HCEC 1CT (cell line): ENCODE measurements at places on chromosomes 7 and 10.
A peak's percentile ranks its signal among the peaks of the same experiment; 100 is the strongest.

DNA sequence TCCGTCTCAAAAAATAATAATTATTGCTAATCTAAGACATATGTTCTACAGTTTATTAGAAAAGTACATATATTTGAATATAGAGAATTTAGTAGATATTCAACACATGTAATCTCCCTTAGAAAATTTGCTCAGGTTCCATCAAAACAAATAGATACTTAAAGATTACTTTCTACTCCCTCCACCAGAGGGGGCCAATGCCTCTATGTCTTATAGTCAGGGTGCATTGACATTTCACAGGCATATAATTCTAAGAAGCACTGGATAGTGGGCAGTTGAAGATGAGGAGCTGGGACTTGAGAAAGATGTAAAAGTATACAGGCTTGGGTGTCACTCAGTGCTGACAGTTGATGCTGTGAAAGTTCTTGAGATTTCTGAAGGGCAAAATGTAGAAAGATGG lies 301.6 kb upstream of the HPS1 start:
- DNase-seq, result peak; percentile 33

GRCh38 chr10:121687095-121687813 lies 89.0 kb upstream of the FGFR2 start:
- no peak for DNase-seq

- DNase-seq, result no peak
Measured at GRCh38 chr10:111077479-111077784, 603 bp downstream of the ADRA2A start.

DNA sequence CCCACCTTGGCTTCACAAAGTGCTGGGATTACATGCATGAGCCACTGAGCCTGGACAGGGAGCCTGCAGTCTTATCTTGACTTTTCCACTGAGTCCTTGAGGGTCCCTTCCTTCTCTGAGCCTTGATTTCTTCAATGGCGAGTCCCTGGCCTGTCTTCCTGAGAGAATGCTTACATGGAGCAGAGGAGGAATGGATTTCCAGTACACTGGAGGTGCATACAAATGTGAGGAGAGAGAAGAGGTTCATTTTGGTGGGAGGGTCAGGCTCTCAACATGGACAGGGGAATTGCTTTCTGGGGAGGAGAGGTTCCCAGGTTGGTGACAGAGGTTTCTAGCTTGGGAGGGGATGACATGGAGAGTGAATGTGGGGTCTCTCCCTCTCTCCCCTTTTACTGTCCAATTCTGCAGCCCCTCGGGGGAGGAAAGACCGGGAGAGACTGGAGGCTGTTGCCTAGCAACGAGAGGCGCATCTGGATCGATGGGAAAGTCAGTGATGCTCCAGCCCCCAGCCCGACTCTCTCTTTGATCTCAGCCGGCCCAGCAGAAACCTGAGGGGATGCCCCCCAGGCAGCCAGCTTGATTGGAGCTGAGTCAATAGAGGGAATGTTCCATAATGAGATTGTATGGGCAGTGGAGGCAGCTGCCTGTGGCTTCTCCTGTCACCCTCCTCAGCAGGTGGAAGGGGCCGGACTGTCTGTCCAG lies 14.8 kb downstream of the SRRM3 start:
- no peak for DNase-seq

DNA sequence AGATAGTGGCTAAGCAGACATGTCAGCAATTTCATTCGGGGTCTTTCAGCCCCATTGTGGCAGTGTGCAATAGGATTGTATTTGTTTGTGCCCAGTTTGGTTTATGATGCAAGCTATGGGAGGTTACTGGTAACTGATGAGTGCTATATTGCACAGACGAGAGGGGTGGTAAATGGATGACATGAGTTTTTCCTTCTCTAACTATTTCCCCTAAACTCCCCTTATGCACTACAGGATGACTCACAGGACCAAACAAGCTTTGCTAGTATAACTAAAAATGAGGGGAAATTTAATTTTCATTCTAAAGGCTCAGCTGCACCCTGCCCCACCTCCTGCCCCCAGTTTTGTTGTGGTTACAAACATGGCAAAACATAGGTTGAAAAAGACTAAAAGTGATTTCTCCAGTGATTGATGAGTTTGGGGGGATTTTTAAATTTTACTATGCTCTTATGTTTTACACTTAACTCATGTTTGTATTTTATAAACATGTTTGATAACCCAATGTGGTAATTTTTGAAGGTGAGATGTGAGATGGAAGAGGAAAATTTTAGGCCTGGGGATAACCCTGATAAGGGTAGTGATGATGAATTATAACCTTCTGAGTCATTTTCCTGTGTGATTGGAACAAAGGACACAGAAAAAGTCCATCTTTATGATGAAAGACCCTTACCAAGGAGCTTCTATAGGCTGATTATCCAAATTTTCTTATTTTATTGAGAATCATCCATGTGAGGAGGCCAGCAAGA lies 60.8 kb upstream of the NAMPT start:
- DNase-seq, result peak; percentile 66

GRCh38 chr7:134667899-134668298 lies 21.2 kb downstream of the BPGM start:
- DNase-seq, result no peak

- no peak for DNase-seq
Measured at GRCh38 chr10:32995751-32996150, 37.7 kb upstream of the ITGB1 start.

- DNase-seq, result no peak
Measured at GRCh38 chr7:27405780-27406179, 163.2 kb downstream of the EVX1 start.

DNA sequence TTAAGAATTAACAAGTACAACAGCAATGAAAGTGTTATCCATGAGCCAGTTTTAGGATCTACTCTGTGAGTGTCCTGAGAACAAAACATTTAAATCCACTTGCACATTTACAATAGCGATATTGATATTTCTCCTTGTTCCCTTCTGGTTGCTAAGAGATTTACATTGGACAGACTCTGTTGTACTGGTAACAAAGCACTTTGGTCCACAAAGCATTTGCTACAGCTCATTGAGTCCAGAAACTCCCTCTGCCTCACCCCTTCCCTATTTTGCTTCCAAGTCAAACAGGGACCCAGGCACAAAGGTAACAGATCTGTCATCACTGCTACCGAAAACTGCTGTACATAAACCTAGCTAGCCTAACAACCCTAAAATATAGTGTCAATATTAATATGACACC lies 2.1 kb downstream of the ANK3 start:
- DNase-seq, result no peak

DNA sequence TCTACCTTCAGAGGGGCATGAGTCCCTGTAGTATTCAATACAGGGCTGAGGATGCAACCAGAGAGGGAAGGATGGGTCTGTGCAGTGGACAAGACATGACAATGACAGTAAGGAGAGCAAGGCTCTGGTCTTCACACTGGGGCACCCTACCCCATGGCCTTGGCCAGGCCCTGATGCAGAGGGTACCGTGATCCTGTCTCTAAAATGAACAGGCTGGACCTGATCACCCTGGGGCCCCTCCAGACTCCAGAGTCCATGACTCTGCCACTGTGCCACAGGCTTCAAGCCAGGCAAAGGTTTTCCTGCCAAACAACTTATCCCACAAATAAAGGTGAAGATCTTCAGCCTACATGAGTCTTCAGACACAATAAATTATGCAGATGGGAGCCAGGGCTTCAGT lies 4.9 kb downstream of the MAT1A start:
- DNase-seq, result no peak
